ENCODE measurements at places on chromosomes 12 and 14.

DNA sequence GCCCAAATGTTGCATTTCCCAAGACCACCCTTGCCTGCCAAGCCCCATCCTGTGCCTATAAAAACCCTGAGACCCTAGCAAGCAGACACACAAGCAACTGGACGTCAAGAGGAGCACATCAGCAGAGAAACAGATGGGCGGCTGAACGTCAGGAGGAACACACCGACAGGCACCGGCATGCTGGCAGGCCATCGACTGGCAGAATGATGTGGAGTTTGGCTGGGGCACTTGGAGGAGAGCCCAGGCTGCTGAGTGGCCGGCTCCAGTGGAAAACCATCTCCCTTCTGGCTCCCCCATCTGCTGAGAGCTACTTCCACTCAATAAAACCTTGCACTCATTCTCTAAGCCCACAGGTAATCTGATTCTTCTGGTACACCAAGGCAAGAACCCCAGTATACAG is 130.1 kb downstream of the SLC41A2 start:
- DNase-seq = no peak

- DNase-seq = no peak
These were observed 71.4 kb downstream of the DENND5B start for GRCh38 chr12:31519511-31519910.

- no peak for DNase-seq
These were observed 140.5 kb downstream of the FOXN3 start for GRCh38 chr14:89276424-89276975.

GRCh38 chr12:118625050-118625675 is 248.8 kb downstream of the SUDS3 start:
- DNase-seq = no peak

DNA sequence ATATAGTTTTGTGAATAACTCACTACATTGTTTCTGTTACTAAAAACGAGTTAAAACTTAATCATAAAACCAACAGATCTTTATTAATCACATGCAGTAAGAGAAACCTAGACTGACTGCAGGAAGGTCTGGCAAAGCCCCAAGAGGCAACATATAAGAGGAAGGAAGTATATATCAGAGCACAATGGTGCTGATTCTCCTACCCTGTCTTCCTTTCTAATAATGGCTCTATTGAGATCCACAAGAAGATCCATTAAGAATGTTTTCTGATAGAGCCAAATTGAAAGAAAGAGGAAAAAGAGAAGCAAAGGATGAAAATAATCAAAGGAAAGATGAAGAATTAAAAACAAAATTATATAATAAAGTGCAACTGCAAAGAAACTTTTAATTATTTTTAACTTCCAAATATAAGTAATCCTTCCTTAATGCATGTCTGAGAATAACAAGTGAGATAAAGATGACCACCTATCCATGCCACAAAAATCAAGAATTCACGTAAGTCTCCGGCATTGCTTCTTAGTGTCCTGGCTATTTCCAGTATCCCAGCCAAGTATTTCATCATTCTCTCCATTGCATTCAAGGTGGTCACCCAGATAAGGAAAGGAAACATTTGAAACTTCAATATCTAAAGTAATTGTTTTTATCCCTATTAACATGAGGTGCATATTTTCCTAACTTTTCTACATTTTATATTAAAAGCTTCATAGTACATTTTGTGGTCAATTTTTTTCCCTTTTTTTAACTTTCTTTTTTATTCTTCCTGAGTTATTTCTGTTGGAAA is 62.2 kb downstream of the SOX5 start:
- DNase-seq = no peak

- no peak for DNase-seq
These were observed 24.2 kb upstream of the INF2 start for GRCh38 chr14:104665114-104665656.

DNA sequence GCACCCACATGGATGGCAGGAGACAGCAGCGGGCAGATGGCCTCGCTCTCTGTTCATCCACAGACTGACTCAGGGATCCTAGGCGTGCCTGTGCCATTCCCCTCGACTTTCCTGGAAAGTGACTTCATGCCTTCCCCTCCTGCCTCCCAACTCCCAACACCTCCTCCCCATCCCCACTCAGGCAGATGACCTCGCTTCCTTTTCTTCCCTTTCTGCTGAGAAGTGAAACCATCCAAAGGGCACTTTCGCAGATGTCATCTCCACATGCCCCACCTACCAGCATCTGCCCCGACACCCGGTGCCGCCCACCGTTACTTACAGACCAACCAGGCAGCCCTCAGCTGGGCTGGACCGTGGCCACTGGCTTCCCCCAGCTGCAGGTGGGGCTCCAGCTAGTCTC is 29.6 kb downstream of the BEGAIN start:
- DNase-seq = no peak

DNA sequence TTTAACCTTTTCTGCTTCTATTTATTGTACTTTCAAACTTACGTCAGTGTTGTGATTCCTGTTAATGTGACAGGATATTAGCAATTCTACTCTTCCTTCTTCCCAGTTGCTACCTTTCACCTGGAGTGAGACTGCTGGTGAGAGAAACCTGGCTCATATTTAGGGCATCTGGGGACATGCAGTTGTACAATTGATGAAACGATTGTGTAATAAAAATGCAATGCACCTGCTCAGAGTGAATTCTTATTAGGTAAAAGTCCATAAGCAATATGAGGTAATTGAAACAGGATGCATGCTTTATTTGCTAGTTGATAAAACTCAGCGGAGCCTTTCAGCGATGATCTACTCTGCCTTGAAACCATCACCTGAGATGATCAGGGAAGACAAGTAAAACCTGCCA is 116.1 kb upstream of the FBXO33 start:
- no peak for DNase-seq

- DNase-seq = no peak
These were observed 14.5 kb downstream of the R3HDM2 start for GRCh38 chr12:57416039-57416996.

DNA sequence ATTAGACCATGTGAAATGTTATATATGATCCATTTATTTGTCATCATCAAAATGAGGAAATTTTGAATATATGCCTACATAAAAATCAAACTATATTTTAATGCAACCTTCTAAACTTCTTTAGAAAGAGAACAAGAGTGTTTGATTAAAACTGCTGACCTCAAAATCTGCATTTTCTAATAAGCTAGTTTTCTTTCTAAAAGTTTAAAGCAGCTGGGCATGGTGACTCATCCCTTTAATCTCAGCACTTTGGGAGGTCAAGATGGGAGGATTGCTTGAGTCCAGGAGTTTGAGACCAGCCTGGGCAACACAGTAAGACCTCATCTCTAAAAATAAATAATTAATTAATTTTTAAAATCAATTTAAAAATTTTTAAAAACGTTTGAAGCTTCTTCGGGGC is 36.2 kb downstream of the GNPTAB start:
- no peak for DNase-seq

DNA sequence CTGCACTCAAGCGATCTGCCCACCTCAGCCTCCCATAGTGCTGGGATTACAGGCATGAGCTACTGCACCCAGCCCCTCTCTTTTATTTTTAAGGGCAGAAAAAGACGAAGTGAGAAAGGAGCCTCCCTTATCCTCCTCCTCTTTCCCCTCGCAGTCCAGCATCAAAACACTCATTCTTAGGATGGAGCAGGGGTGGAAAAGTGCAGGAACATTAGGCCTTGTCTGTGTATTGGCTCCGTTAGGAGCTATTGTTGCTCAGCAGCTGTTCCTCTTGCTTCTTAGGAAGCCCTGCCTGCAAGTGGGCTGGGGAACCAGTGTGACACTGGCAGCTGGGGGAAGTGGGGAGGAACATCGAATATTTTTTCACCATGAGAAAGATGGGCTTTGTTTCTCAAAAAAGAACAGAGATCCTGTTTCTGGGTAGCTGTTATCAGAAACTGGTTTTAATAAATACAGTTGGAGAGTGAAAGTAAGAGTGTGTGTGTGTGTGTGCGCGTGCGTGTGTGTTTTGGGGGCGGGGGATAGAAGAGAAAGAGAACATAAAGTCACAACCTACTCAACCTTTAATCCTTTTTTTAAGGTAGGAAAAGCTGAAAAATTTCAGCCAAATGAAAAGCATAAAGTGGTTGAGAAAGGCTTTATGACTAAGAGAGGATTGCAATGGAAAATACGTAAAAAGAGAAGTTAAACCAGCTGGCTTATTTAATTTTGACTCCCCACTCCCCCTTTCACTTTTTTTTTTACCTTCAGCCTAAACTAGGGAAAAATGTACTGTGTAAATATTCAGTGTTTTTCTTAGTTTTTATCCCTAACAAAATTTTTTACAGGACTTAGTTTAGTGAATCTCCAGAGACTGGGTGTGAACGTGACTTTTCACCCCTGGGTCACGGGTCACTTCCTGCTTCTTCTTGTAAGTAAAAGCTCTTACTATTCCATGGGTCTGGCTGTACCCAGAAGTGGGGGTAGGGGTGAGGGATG is 197.2 kb upstream of the PLEKHG7 start:
- no peak for DNase-seq

DNA sequence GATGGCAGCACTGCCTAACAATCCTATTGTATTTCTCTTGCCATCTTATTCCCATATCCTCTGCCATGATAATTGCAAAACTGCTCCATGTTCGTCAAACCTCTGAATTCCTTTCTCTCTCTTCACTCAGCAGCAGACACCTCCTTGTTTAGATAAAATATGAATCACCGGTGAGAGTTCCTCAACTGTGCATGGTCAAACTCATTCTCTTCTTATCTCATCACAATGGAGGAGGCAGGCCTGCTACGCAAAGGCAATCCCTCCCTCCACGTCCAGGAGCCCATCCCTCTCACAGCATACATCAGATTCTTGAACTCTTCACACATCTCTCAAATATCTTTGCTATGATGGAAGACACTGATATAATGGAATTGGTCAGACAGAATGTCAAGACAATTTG is 90.1 kb upstream of the DAAM1 start:
- no peak for DNase-seq

- no peak for DNase-seq
These were observed 45.1 kb downstream of the MYF5 start for GRCh38 chr12:80761838-80762237.

DNA sequence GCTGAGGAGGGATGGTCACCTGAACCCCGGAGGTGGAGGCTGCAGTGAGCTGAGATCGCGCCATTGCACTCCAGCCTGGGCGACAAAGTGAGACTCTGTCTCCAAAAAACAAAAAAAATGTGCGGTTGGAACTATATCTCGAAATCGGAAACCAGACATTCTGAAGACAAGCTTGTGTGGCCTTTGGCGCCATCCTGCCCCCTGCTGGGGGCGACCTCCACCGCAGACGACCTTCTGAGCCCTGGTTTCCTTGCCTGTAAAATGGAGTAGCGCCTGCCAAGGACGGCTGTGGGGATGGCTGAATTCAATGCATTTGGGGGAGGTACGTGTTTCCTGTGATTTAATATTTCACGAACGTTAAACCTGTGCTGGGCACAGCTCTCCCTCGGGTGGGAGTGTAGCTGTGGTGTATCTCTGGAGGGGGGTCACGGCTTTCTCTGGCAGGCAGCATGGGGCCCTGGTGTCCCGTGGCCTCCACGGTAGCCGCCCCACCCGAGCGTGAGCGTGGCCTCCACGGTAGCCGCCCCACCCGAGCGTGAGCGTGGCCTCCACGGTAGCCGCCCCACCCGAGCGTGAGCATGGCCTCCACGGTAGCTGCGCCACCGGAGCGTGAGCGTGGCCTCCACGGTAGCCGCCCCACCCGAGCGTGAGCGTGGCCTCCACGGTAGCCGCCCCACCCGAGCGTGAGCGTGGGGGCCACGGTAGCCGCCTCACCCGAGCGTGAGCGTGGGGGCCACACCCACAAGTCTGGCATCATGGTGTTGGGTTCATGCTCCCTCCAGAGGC is 55.3 kb downstream of the LRCOL1 start:
- DNase-seq = peak; percentile 10

GRCh38 chr12:6603095-6603567 is 4.0 kb downstream of the CHD4 start:
- DNase-seq = no peak

GRCh38 chr14:72636094-72636493 is 257.8 kb downstream of the DPF3 start:
- DNase-seq = no peak

- no peak for DNase-seq
These were observed 1.7 kb downstream of the KSR2 start for GRCh38 chr12:117967043-117967442.

DNA sequence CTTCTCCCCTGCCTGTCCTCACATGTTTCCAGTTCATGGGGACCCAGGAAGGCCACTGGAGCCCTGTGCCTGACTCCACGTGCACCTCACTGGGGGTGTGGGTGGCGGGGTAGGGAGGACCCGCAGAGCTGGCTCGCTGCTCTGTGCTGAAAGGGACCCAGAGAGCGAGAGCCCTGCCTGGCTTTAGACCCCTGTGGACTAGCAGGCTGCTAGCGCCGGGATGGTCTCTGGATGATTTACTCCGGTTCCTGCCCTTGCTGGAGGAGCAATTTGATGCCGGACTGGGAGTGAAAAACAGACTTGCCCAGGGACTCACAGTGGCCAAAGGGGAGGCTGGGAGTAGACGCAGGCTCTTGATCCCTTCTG is 49.0 kb downstream of the NTF3 start:
- DNase-seq = peak; percentile 12

DNA sequence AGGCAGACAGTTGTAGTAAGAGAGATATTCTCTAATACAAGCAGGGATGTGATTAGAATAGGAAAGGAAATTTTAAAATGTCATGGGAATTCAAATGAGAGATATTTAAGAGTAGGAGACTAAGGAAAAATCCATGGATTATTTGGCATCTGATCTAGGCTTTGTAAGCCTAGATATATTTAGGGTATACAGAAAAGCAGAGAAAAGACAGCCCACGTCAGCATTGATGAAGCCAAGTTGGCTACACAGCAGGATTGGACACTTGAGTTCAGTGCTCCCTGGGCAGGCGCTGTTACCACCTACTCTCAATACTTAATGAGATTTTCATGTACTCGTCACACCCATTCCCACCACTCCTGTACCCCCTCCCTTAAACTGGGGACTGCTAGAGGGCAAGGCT is 1.7 kb upstream of the KCNJ8 start:
- DNase-seq = no peak

DNA sequence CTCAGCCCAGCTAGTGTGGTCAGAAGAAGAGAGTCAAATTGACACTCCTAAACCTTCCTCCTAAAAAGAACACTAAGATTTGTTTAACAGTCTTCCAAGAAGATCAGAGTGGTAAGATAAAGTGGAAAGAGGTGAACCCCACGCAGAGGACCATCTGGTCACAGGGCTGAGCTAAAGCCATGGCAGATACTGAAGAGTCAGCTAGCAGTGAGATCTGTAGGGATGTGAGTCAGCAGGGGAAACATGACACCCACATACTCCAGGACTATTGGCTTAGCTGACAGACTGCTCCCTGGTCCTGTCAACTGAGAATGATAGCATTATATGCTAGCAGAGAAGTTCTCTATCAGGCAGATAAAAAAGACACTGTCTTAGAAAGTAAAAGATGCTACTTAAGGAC is 269.4 kb upstream of the ALG10 start:
- no peak for DNase-seq
